Fibroblast of skin of left quadriceps (primary cell): ENCODE measurements at places on chromosomes 1 and 21.

- DNase-seq: no peak
Observed at GRCh38 chr1:204201348-204202040, 5.2 kb upstream of the KISS1 start.

- peak; percentile 24 for DNase-seq
Observed at GRCh38 chr1:12745126-12745991, 641 bp upstream of the CFAP107 start.

DNA sequence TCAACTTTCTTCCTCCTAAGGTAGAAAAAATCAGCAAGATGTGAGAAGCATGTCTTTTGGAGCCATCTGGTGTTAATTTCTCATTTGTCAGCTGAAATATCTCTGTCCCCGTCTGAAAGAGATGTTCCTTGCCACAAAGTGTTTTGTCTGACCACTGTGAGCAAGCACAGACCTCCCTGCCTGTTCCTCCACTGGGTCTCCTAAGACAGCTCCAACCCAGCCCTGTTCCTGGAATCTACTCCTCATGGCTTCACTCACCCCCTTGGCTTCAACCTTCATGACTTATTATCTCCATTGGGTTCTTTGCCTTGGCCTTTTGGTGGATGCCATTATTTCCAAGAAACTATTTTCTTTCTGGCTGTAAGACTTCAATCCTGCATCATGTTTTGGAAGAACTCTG lies 65.7 kb upstream of the CACHD1 start:
- no peak for DNase-seq

DNA sequence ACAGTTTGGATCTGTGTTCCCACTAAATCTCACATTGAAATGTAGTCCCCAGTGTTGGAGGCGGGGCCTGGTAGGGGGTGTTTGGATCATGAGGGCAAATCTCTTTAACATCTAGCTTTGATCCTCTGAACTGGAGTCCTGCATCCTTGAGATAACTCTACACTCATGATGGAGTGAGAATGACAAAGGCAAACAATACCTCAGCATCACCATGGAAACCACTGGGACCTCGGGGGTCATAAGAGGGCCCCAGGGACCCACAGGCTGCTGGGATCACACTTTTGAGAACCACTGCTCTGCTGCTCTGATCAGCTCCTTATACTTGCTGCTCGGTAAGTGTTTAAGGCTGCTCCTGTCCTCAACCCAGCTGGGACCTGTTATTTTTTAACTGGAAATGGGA lies 13.4 kb upstream of the OBSCN start:
- no peak for DNase-seq

DNA sequence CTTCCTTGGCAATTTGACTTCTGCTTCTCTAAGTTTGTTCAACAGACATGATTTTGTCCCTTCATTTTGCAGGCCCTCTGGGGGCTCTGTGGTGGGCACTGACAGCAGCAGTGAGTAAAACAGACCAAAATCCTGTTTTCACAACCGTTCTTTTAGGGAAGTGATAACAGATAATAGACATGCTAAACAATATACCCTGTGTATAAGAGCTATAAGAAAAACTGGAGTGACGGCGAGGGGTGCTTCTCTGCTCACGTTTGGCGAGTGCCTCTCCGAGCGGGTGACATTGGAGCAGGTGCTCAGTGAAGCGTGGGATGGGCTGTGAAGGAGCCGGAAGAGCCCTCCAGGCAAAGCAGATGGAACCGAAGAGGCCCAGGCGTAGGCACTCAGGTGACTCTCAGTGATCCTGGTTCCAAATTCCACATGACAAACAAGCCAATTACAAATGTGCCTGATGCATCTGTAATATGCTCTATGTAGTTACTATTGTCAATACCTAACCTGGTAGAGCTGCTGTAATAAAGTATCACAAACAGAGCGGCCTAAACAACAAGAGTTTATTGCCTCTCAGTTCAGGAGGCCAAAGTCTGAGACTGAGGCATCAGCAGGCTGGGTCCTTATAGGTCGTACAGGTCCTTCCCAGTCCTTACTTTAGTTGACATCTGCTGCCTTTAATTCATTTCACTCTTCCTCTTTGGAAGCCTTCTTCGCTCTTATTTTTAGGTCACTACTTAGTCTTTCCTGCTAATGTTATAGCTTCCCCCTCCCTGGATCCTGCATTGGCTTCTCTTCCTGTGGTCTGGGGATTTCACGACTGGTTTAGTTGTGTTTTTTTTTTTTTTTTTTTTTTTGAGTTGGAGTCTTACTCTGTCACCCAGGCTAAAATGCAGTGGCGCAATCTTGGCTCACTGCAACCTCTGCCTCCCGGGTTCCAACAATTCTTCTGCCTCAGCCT lies 20.1 kb downstream of the OR2B11 start:
- no peak for DNase-seq

DNA sequence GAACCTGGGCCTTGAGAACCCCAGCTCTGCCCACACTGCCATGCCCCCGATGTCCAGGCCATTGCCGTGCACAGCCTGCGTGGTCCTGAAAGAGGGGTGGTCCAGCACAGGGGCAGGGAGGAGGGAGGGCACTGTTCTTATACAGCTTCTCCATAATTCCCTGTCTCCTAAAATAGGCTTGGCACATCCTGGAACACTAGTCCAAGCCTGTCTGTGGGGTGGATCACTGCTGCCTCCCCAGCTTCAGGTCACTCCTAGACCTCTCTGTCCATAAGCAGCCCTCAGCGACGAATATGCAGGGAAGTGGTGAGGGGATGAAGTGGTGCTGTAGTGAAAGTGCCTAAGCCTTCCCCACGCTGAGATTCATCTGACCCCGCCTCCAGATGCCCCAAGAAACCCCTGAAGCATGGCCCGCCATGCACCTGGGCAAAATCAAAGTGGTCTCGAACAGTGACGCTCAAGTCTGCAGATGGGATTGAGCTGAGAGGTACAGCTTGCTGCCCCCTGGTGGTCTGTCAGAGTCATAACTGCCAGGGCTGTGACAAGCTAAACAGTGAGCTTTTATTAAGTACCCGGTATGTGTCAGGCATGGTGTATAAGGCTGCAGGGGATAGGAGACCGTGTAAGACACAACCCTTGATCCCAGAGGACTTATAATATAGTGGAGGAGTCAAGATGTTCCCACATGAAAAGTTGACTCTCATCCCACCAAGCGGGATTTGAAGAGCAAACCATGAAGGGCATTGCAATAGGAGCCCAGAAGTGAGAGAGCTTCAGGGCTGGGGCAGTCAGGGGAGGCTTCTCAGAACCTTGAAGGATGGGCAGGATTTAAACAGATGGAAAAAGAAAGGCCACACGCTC lies 66.6 kb downstream of the FAM163A start:
- DNase-seq: peak; percentile 37

GRCh38 chr1:154752273-154753030 lies 117.6 kb downstream of the KCNN3 start:
- no peak for DNase-seq

GRCh38 chr1:201450721-201451291 lies 18.2 kb downstream of the PHLDA3 start:
- DNase-seq: no peak

DNA sequence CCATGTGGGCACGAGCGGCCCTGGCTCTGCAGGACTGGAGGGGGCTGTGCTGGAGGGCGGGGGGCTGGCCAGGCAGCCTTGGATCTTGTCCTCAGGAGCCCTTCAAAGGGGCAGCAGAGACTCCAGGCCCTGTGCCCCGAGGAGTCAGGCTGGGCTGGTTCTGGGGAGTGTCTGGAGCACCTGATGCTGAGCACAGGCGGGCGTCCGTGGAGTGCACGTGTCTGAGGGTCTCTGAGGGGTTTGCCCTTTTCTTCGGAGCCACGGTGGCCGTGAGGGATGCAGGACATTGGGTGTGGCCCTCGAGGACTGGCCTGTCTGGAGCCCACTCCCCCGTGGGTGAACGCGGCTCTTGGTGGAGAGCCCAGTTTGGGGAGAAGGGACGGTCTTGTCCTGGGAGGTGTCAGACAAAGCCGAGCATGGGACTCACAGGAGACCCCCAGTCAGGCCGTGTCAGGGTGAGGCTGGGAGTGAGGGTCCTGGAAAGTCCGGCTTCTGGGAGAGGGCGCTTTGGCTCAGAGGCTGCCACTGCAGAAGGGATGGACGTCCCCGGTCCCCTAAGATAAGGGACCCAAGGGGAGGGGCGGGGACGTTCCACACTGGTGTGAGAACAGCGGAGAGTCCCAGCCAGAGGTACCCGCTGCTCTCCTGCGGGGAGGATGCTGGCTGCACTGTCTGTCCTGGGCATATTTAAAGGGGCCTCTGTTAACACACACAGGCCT lies 60.8 kb downstream of the COL18A1 start:
- no peak for DNase-seq

- DNase-seq: no peak
Observed at GRCh38 chr1:200099040-200099439, 71.5 kb downstream of the NR5A2 start.

DNA sequence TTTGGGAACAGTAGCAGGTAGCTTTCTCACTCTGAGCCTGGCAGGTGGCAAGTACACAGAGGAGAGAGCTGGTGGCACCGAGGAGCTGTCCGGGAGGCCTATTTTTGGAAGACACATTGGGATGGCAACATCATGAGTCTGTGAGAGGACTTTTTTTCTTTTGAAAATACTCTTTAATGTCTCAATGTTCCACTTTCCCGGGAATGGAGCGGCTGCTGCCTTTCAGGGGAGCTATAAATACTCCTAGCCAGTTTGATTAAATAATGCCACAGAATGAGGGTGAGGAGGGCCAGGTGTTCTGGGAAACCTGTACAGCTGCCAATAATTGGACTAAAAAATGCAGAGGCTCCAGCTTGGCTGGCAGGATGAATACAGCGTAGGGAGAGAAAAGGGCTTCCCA lies 93.3 kb upstream of the COG2 start:
- DNase-seq: no peak

DNA sequence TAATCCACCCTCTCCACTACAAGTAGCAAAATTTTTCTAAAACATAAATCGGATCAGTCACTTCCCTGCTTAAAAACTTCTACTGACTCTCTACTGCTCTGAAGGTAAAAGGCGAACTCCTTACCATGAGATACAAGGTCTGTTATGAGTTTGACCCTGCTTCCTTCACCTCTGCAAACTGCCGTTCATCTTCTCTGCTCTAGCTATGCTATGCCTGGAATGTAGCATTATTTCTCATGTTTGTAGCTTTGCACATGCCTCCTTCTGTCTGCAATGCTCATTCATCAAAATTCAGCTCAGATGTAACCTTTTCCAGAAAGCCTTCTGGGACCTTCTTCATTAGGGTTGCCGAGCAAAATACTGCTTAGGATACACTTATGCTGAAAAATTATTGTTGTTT lies 30.8 kb downstream of the RPL5 start:
- DNase-seq: peak; percentile 4

- DNase-seq: no peak
Observed at GRCh38 chr1:160401487-160401805, 1.1 kb downstream of the VANGL2 start.

DNA sequence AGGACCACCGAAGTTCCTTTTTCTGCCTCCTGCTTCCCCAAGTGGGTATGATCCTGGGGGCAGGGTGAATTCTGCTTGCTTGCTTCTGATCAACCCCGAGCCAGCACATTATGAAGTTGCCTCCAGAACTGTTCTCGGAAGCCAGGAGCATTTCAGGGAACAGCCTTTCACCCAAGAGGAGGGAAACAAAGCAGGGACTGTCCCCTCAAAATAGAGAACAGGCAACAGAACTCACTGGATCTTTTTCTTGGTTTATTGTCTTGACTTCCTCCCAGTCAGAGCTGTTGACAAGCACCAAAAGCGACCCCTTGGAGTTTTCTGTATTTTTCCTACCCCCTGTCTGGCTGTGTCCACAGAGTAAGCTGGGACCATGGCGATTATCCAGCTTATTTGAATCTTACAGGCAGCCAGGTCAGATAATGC lies 258.3 kb upstream of the SGIP1 start:
- no peak for DNase-seq

DNA sequence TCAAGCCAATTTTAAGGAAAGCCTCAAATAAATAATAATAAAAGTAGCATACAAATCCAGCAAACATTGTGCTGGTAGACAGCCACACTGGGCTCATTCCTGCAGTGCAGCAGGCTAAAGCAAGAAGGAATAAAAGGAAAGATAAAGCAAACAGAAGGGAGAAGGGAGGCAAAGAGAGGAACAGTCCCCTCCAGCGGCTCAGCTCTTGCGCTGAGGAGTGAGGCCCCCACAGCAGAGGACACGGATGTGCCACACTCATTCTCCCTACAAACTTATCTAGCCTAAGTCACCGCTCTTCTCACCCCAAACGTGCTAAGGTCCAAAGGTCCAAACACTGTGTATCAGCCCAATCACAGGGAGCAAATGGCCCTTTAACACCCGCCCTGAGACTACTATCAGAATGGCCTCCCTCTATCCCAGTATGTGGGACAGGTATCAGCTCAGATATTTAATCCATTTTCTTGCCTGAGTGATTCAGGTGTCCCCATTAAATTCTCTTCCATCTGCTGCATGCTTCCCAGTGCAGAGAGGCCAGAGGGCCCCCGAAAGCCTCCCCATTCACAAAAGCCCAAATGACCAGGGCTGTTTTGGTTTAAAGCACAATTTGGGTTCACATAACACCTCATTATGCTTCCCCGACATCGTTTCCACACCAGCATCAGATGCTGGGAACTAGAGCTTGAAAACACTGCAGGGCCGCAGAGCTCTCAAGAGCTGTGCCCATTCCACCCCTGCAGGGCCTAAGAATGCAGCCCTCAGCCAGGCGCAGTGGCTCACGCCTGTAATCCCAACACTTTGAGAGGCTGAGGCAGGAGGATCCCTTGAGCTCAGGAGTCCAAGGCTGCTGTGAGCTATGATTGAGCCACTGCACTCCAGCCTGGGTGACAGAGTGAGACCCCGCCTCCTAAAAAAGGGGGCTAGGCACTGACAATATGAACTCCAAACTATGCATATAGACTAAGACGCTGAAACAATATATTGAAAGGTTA lies 17.8 kb downstream of the CAPZB start:
- no peak for DNase-seq

- DNase-seq: no peak
Observed at GRCh38 chr21:36542312-36543101, 62.6 kb upstream of the CLDN14 start.

DNA sequence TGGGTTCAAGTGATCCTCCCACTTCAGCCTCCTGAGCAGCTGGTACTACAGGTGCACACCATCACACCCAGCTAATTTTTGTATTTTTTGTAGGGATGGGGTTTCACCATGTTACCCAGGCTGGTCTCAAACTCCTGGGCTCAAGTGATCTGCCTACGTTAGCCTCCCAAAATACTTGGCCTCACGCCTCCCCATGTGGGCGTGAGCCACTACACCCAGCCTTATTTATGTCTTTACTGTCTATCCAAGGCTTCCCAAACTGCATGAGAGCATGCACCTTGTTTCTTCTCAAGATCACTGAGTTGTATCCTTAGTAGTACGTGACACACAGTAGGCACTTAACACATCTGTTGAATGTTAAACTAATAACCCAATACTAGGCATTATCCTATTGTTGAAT lies 14.2 kb downstream of the WASF2 start:
- no peak for DNase-seq
